ENCODE measurements at places on chromosomes 13 and 19.

DNA sequence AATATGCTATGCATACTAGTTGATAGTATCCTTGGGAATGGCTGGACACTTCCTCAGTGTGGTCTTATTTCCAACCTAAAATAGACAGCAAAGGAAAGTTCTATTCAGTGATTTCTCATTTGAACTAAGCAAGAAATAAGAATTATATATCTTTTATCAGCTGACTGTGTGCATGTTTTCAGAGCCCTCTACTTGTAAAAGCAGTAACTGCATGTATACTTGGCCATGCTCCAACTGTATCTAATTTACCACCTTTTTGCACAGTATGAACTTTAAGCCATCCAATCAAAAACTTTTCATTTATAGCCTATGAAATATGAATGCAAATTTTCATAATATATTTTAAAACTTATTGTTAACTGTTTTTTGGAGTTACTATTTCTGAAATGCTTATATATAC is 136.4 kb upstream of the PCDH9 start:
- DNase-seq: no peak

- no peak for DNase-seq
Observed at GRCh38 chr19:51063664-51064063, 1.2 kb downstream of the KLK13 start.

GRCh38 chr13:109565877-109566276 is 220.5 kb downstream of the IRS2 start:
- no peak for DNase-seq

GRCh38 chr13:44101347-44102083 is 221.8 kb downstream of the LACC1 start:
- DNase-seq: no peak

DNA sequence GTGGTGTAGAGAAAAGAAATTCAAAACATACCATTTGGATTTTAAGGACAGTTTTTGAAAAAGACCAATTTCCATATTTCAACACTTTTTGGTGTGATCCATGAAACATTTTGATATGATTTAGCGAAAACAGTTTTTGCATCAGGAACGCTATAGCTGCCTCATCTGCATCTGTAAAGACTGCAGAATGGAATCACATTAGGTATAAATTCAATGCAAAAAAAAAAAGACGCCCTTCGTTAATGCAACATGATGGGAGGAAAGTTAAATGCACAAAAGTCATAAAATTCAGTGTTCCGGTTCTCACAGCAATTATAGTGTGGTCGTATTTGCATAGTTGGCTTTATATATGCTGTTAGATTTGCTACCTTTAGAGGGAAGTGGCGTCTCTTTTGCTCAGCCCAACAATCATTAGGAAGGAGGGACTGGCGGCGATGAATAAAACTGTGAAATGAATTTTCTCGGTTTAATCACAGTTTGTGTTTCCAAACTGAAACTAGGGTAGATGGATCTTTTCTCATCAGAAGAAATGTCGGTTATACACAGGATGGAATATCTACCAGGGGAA is 215.7 kb downstream of the TEX29 start:
- DNase-seq: no peak

DNA sequence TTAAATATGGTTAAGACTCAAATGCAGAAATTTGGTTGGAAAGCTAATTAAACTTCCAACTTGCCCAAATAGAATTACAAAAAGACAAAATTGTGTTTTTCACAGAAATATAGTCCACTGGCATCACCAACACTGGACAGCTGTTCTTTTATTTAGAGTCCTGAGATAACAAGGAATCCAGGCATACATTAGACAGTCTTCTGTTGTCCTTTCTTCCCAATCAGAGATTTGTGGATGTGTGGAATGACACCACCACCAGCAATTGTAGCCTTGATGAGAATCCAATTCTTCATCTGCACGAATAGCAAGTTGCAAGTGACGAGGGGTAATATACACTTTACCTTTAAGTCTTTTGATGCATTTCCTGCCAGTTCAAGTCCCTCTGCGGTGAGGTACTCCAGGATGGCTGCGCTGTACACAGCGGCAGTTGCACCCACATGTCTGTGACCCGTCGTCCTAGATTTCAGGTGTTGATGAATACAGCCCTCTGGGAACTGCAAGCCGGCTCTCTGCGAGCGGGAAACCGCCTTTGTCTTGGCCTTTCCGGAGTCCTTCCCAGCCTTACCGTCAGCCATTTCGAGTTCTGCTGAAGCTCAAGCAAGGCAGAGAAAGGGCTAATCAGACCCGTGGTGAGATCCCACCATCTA is 14.7 kb downstream of the UBAC2 start:
- DNase-seq: peak; percentile 71

- no peak for DNase-seq
Observed at GRCh38 chr19:10852098-10852800, 4.0 kb downstream of the C19orf38 start.

GRCh38 chr19:17687857-17688784 is at the start of gene UNC13A:
Gene UNC13A (minus strand): TSS chr19:17688354. CDS start chr19:17688199, 155 bp downstream.
- DNase-seq: peak; percentile 63

DNA sequence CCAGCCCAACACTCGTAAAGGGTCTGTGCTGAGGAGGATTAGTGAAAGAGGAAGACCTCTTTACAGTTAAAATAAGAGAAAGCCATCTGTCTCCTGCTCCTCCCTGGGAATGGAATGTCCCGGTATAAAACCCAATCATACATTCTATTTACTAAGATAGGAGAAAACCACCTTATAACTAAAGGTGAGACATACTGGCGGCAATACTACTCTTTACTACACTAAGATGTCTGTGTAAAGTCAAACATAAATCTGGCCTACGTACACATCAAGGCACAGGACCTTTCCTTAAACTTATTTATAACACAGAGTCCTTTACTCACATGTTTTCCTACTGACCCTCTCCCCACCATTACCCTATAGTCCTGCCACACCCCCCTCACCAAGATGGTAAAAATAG is 3.3 kb downstream of the ZNF350 start:
- no peak for DNase-seq

DNA sequence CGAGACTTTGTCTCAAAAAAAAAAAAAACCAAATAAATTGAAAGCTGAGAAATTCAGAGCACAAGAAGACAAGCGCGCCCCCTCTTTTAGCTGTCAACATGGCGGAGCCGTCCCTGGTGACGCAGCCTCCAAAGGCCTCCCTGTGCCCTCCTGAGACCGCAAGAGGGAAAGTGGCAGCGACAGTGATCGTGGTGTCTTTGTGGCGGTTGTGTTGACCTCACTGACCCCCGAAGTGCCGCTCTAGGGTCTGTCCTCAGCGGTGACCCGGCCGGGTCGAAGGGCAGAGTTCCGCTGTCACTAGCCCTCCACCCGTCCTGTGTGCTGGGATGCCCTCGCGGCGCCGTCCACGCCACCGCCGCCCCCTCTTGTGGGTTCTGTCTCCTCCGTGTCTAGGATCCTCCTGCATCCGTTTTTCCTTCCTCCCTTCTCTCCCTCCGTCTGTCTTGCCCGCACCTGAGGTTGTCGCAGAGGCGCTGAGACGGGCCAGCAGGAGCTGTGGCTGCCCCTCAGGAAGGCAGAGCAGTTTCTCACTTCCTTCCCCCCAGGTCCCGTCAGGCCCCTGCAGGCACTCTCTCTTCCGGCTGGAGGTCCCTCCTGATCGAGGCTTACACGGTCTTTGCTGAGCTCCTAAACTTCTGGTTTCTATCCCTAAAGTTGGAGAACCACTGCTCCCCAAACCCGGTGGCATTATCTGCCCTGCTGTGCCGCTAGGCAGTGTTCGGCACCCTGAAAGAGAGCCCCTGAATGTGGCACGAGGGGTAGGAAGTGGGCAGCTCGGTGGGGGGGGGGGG is 7.2 kb downstream of the UHRF1 start:
- DNase-seq: peak; percentile 66

- DNase-seq: no peak
Observed at GRCh38 chr19:1254081-1254527, 5.7 kb downstream of the MIDN start.

- peak; percentile 18 for DNase-seq
Observed at GRCh38 chr13:57631596-57632275, at the start of gene PCDH17. Gene PCDH17 (plus strand): TSS chr13:57631744. CDS start chr13:57632547, 803 bp downstream.

- no peak for DNase-seq
Observed at GRCh38 chr19:47663911-47664771, 49.1 kb upstream of the EHD2 start.

DNA sequence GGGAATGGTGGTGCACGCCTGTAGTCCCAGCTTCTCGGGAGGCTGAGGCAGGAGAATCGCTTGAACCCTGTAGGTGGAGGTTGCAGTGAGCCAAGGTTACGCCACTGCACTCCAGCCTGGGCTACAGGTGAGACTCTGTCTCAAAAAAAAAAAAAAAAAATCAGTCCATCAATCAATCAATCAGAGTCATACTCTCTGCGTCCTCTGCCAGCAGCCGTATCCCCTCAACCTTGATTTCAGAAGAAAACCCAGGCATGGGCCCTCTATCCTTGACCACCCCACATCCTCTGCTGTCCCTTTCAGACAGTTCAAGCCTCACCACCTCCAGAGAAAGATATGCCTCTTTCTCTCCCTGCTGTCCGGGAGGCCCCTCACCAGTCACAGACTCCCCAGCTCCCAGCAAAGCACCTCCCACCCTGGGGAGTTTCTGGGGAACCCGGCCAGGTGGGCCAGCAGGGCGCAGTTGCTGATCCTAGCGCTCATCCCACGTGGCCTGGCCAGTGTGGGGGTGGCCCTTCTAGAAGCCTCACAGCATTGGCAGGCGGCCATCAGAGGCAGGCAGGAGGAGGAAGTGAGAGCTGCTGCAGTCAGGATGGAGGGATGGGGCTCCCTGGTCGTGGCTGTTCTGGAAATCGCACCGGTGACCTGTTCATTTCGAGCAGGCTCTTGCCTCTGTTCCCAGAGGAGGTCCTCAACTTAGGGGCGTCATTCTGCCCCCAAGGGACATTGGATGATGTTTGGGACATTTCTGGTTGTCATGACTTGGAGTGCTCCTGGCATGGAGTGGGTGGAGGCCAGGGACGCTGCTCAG is 10.2 kb upstream of the JSRP1 start:
- DNase-seq: no peak

DNA sequence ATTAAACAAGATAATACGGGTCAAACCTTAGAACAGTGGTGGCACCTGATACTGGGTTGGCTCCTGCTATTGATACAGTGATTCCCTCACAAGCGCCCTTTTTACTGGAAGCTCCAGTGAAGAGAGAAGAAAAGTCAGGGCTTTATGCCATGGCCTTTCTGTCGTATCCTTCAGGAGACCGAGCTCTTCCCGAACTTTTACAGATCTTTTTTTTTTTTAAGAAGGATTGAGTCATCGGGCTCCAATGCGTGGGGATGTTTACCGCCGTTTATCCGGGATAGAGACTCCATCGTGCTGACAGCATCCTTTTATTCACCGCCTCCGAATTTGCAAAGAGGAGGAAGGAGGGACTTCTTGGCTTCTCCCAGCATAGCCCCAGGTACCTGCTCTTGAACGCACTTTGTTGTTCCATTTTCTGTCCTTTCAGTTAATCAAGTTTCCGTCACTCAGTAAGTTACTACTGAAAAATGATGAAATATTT is 574 bp downstream of the ZNF227 start:
- DNase-seq: no peak

DNA sequence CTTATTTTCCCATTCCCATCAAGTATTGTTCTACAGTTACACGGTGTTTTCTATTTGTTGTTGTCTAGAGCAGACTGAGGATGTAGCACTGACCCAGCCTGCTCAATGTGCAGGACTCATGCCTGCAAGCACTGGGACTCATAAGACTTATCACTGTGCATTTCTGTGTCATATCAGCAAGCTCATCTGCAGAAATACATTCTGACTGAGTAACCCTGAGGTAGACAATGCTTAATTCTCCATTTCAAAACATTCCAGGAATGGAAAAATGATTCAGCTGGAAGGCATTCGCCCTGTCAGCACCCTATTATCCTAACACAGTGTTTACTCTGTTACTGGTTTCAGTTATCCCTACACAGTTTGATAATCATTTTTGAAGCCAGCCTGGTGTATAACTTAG is 2506.4 kb downstream of the PCDH9 start:
- DNase-seq: no peak

DNA sequence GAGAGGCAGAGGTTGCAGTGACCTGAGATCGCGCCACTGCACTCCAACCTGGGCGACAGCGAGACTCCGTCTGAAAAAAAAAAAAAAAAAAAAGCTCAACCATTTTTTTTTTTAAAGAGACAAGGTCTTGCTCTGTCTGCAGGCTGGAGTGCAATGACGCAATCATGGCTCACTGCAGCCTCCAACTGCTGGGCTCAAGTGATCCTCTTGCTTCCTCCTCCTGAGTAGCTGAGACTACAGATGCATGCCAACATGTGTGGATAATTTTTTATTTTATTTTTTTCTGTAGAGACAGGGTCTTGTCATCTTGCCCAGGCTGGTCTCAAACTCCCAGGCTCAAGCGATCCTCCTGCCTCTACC is 10.3 kb downstream of the EHD2 start:
- no peak for DNase-seq

GRCh38 chr13:61144301-61144700 is 271.3 kb downstream of the PCDH20 start:
- DNase-seq: no peak

GRCh38 chr13:97892717-97893116 is 60.8 kb upstream of the IPO5 start:
- DNase-seq: no peak

DNA sequence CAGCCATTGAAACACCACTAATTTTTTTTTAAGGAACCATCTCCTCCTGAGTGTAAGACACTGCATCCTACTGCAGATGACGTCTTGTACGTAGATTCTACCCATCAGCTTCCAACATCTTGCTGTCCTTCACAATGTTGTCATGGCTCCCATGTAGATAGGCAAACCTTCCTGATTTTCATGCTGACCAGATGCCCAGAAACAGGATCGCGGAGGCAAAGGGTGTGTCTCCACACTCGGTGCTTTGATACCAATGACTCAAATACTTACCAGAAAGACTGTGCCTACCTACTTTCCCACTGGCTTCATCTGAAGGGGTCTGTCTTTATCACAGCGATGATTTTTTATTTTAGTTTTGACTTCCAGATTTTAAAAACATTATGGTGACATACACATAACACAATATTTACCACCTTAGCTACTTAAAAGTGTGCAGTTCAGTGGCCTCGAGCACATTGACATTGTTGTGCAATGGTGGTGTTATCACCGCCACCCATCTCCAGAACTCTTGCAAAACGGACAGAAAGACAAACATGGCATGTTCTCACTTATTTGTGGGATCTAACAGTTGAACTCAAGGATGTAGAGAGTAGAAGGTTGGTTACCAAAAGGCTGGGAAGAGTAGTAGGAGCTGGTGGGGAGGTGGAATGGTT is 94.0 kb upstream of the PEG3 start:
- no peak for DNase-seq

All from activated T-cell treated with anti-CD3 and anti-CD28 coated beads, Interleukin-2, amount 50 U/mL, for 1 hour (primary cell).